GM10248 (cell line): ENCODE measurements at places on chromosomes 6 and 20.

DNA sequence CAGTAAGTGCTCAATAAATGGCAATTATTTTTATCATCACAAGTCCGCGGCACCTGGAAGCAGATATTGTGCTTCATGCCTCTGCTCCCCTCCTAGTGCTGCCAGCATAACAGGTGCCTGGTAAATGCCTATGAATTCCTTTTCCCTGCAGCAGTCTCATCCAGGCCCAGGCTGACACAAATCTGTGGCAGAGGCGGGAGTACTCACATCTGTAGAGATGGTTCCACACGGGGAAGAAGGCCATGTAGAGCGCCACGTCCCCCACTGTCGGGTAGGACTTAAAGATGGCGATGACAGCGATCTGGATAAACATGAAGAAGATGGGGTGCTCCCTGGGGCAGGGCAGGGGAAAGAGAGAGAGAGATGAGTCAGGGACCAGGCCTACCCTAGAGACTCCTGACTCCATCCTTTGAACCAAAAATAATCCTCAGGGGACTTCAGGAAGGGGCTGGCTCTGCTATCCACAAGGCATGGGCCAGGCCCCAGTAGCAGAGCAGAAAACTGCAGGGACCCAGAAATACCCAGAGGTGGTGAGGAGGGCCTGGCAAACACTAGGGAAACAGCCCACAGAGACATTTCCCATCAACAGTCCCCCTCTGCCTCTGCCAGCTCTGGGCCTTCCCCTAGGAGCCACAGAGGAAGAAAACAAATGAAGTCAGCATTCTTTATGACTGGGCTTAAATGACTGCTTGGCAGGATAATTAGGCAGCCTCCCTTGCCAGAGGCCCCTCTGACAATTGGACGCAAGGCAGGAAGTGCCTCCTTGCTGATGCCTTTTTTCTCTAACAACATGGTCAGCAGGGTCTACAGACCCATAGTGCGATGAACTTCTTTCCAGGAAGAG lies 23.0 kb downstream of the MAP1LC3A start:
- DNase-seq = peak; percentile 29

DNA sequence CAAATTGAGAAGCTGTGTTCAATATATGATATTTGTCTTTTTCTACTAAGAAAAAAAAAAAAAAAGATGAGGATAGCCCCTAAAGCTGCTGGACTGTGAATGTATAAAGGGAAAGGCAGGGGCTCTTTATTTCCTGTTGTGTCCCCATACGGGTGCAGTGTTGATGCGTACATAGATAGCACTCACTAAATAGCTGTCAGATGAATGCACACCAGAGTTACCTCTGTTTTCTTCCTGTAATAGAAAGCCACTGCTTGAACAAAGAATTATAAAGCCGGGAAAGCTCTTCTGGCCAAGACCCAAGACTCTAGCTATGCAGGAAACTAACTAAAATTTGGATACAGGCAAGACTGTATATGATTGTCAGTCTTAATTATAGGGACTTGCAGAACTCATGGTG lies 260.0 kb downstream of the FARS2 start:
- DNase-seq = no peak

GRCh38 chr6:116557893-116558292 lies 4.3 kb downstream of the CALHM4 start:
- DNase-seq = no peak

- DNase-seq = no peak
Observed at GRCh38 chr6:89566008-89566800, 72.3 kb downstream of the LYRM2 start.

- no peak for DNase-seq
Observed at GRCh38 chr6:29547573-29547972, 12.0 kb downstream of the UBD start.
